ENCODE measurements at places on chromosomes 3 and 15.

- DNase-seq, result no peak
Observed at GRCh38 chr3:142269767-142270166, 44.4 kb upstream of the GK5 start.

- DNase-seq, result peak; percentile 28
Observed at GRCh38 chr15:82647835-82648256, 683 bp upstream of the CPEB1 start.

GRCh38 chr3:123123716-123124616 is 57.1 kb downstream of the PDIA5 start:
- no peak for DNase-seq

DNA sequence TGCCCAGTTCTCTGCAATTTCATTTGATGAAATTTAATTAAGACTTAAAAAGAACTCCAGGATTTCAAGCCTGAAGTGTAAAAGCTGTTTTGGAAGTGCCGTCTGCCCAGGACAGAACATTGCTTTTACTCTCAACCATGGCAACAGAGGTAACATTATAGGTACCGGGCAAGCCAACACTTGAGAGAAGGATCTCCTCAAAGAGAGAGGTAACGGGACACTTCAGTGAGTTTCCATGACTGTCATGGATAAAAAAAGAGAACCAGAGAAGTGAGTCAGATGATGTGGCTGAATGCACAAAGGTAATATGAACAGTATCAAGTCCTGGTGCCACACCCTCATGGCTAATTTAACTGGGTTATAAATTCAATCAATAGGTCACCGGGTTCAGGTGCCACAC is 130.2 kb upstream of the LMOD3 start:
- no peak for DNase-seq

- no peak for DNase-seq
Observed at GRCh38 chr15:91357011-91357410, 257.0 kb downstream of the SV2B start.

- no peak for DNase-seq
Observed at GRCh38 chr3:69504232-69504631, 118.3 kb upstream of the FRMD4B start.
